ENCODE measurements at places on chromosomes 2 and 18.

- peak; percentile 98 for DNase-seq
Measured at GRCh38 chr18:13612196-13612997, 114.0 kb downstream of the FAM210A start.

DNA sequence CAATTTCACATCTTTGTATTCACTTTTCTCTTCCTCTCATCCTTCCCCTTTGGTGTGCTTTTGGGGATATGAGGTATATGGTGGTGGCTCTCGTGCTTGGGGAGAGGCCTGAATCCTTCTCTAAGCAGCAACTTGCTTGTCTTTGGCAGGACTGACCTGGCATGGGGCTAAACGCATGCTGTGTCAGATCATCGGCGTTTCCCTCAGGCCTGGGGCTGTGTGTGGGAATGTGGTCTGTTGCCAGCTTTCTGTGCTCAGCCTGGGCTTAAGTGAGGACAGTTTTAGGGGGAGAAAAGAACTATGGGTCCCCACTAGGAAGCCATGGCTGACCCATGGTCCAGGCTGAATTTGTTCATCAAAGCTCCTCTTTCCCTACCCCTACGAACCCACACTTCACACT, 60.7 kb downstream of the TET3 start:
- no peak for DNase-seq

GRCh38 chr2:186709529-186710450, 15.9 kb downstream of the FAM171B start:
- no peak for DNase-seq

GRCh38 chr2:239738159-239738558, 287.0 kb downstream of the NDUFA10 start:
- no peak for DNase-seq

DNA sequence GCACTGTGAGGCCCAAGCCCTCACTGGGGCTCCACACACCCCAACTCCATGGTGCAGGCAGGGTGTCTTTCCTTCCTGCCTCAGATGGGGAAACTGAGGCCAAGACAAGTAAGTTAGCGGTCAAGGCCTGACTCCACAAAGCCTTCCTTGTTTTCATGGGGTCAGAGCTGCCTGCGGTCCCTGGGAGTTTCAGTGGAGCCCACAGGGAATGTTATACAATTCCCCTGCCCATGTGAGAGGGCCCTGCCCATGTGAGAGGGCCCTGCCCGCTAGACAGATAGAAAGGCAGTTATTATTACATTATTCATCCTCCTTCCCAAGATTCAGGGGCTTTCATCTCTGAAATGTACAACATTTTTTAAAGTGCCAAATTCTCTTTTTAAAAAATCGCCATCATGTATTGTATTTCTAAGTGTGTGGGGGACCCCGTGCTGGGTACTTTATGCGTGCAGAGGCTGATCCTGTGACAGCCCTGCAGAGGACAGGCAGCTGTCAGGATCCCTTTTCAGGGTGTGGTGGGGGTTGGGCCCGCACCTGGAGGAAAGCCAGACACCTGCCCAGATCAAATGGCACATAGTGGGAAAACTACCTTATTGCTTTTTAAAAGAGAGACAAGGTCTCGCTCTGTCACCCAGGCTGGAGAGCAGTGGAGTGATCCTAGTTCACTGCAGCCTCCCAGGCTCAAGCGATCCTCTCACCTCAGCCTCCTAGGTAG, 23.4 kb downstream of the FBLN7 start:
- no peak for DNase-seq

- no peak for DNase-seq
Measured at GRCh38 chr2:230068651-230069055, at the start of gene SLC16A14. Gene SLC16A14, minus strand, starts transcription at chr2:230068924. Its CDS starts 9,572 bp downstream, at chr2:230059352.

GRCh38 chr18:7896805-7897518, 329.8 kb downstream of the PTPRM start:
- DNase-seq: no peak

DNA sequence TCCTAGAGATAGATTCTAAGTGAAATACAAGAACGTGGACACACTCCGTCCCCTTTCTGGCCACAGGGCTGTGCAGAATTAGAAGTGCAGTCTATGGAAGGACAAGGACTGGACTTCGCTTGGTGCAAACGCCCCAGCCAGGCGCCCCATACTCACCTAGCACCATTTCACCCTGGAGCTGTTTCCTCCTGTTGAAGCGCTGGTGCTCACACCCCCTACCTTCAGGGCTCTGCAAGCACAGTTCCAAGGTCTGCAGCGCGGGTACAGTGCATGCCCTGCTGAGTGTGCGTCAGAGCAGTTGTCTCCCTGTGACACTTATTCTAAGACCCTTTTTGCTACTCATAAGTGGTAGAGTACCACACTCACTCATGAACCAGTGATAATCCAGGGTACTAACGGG, 3.0 kb downstream of the HPCAL1 start:
- DNase-seq: no peak

- no peak for DNase-seq
Measured at GRCh38 chr18:14015416-14015815, 100.1 kb upstream of the MC2R start.

- no peak for DNase-seq
Measured at GRCh38 chr2:158120102-158120501, 18.4 kb downstream of the UPP2 start.

- no peak for DNase-seq
Measured at GRCh38 chr2:143150287-143150686, 21.1 kb downstream of the ARHGAP15 start.

DNA sequence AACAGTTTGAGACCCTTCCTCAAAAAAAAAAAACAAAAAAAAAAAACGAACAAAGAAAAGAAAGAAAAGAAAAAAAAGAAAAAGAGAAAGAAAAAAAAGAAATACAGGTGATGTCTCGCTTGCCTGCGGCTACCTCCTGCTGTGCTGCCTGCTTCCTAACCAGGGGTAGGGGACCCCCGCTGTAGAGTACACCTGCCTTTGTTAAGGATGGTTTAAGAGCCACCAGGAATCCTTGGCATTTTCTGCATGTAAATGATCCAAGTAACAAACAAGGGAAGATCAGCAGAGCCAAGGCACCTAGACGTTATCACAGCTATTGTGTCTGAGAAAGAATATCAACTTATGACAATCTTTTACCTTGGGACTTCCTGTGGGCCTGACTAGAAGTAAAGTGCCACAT, 856.8 kb upstream of the GCFC2 start:
- DNase-seq: no peak

GRCh38 chr2:168717790-168718502, 84.5 kb upstream of the NOSTRIN start:
- peak; percentile 6 for DNase-seq

DNA sequence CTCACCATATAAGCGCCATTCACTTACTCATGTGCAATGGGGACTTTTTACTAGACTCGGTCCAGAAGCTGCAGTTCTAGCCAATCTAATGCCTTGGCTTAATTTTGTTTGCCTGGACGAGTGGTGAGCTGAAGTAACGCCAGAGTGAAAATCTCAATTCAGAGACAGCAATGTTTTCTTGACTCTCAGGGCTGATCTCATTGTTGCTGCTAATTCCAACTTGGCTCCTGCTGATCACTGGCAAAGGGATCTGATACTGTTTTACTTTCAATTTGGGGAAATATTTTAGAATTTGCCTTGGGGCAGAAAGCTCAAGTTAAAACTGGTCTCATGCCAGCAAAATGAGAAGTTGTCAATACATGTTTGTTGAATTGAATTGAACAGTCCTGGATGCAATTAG, 906.6 kb upstream of the CDH2 start:
- no peak for DNase-seq

DNA sequence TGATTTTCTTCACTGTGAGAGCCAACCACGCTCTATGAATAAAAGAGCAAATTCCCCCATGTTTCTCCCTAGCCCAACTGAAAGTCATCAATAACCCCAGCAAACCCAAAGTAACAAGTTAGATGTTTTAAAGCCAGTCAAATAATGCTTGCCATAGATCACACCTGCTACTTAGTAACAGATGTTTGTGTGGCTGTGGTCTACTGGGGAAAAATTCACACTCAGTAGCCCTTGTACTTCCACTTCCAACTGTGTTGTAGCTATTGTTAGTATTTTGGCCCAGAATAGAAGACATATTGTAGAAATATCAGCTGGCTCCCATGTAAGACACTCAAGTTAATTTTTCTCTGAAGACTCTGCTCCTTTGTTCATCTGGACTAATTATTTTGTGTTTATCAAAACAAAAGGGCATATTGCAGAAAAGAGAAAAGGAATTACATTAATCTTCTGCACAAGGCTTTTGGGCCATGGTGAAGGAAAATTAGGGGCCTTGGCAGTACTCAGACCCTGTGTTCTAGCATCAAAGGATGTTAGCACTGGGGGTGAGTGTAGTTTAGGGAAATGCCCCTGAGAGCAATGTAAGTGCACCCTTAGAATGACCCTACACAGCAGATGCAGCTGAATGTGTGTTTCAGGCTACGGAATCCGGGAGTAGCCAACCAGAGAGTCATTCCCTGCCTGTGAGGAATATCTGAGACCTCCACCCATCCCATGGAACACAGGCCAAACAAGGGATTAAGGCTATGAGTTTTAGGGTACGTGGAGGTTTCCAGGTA, 521.9 kb downstream of the EPHA4 start:
- DNase-seq: no peak

GRCh38 chr2:39999864-40000263, 220.8 kb upstream of the THUMPD2 start:
- DNase-seq: no peak

GRCh38 chr18:23722646-23723045, 33.4 kb downstream of the LAMA3 start:
- DNase-seq: no peak

DNA sequence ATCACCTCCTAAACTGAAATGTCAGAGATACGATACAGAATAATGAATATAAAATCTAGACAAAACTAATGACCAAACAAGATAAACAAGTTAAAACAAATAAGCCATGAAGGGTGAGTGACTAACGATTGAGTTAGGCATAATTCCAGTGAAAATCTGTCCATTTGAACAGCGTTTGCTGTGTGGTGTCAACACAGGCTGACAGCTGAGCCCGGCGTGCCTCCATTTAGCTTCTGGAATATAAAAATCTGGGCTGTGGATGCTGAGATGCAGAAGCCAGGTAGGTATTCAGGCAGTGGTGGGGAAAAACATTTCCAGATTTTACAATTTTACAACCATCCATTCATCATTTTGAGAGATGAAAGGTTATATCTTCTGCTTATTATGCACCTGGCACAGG, 2041.4 kb upstream of the CELF4 start:
- no peak for DNase-seq

- no peak for DNase-seq
Measured at GRCh38 chr2:145284551-145284950, 764.6 kb upstream of the ZEB2 start.

- no peak for DNase-seq
Measured at GRCh38 chr2:159613091-159613490, 3.3 kb downstream of the BAZ2B start.

- DNase-seq: no peak
Measured at GRCh38 chr18:23504720-23505119, 1.4 kb downstream of the RMC1 start.

GRCh38 chr2:11962707-11963328, 216.4 kb downstream of the LPIN1 start:
- DNase-seq: no peak

- DNase-seq: no peak
Measured at GRCh38 chr2:203819434-203820133, 48.0 kb upstream of the CTLA4 start.

DNA sequence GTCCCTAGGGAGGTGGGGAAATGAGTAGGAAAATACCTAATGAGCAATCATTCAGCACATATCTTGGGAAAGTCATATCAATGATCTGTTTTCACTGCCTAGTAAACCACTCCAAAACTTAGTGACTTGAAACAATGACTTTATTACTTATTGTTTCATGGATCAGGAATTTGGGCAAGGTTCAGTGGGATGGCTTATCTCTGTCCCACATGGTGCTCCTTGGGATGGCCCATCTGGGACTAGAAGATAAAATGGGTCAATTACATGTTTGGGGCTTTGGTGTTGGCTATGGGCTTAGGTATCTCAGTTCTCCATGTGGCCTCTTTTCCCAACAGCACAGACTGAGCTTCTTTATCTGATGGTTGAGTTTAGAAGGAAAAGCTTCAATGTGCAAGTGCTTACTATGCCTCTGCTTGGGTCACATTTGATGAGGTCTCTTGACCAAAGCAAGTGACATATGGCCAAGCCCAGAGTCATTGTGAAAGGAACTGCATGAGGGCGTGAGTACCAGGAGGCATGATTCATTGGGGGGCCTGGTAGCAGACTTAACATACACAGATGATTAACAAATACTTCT, 218.1 kb upstream of the TNP1 start:
- no peak for DNase-seq

DNA sequence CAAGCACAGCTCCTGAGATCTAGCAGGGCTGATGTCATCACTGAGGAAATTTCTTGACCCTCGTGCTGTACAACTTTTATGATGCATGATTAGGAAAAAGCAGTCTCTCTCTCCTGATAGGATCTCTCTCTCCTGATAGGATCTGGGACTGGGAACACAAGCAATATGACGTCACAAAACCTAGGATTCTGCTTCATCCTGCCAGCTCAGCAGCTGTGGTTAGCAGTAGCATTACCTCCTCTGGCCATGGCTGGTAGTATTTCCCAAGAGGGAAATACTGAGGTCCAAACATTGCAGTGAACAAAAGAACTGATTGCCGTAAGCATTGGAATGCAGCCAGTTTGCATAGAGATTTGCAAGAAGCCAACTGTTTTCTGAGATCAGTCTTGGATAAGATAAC, 521.2 kb upstream of the POU3F3 start:
- no peak for DNase-seq

GRCh38 chr2:72148837-72149555, 1.3 kb upstream of the CYP26B1 start:
- DNase-seq: no peak

Measured in DND-41 (cell line).